ENCODE measurements at places on chromosomes 12 and 14. TPM values are rescaled to one million over a fixed set of nuclear protein-coding genes. Genes with fewer than 3 reads are reported as not detected.

DNA sequence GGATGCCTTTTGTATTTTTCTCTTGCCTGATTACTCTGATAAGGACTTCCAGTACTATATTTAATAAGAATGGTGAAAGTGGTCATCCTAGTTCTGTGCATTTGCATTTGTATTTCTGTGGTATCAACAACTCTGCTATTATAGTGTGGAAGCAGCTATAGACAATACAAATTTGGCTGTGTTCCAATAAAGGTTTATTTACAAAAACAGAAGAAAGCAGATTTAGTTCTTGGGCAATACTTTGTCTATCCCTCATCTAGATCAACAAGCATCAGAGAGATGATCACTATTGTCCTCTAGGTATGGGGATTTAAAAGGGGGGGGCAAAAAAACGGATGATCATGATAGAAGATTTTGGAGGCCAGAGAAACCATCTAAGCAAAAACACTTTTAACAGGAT is 19.1 kb upstream of the BTG1 start:
- DNase-seq, result no peak
- H3K4me1 ChIP-seq, result no peaks in the 10 kb centered on the region
- H3K27ac ChIP-seq, result no peak overlapping the region
- H3K4me3 ChIP-seq, result no peak overlapping the region

TAS2R46 gene
- 1.1 TPM for total RNA-seq

LMO3 gene
- 126 TPM for total RNA-seq

DNA sequence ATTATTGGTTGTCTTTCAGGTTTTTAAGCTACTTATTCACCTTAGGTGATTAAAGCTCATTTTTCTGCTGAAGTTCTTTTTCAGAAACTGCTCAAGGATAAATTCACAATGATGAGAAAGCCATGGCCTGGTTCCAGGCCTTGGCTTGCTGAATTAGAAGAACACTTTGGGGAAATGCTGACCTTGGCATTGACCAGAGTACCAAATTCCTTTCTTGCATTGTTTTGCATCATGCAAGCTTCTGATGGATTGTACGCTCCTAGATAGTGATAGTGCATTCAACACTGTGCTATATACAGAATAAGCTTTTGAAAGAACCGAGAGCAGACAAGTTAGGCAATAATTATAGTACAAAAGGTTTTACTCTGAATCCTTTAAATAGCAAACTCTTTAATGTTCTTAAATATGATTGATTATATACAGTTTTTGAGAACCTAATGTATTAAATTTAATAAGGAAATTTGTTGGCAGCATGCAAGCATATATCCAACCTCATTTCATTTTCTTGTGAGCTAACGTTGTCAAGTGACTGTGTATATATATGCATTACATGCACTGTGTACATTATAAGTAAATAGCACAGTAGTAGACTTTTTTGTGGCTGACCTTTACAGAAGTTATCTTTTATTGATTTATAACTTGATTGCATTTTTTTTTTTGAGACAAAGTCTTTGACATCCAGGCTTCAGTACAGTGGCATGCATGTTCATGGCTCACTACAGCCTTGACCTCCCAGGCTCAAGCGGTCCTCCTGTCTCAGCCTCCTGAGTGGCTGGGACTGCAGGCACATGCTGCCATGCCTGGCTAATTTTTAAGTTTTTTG is 99.2 kb downstream of the DIP2B start:
- DNase-seq, result no peak
- no peak overlapping the region for H3K4me3 ChIP-seq
- H3K27ac ChIP-seq, result no peak overlapping the region
- no peaks in the 10 kb centered on the region for H3K27me3 ChIP-seq

DNA sequence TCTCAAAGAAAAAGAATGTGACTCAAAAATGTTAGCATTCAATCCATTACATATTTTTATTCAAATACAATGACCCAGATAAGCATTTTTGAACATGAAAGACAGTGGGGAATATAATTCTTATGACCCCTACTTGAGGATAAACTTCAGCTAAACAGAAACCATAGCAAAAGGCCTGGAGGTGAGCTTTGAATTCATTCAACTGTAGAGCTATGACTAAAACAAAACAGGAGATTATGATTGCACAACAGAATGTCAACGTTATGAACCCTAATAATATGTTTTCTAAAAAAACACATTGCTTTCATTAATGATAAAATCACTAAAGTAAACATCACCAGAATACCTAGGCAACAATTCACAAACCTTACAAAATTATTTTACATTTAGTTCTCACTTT is 27.8 kb downstream of the EFCAB11 start:
- H3K27me3 ChIP-seq, result no peaks in the 10 kb centered on the region
- H3K27ac ChIP-seq, result no peak overlapping the region
- H3K36me3 ChIP-seq, result no peaks in the 10 kb centered on the region
- H3K4me1 ChIP-seq, result peaks cover 9% of the 10 kb centered on the region
- no peak overlapping the region for H3K4me3 ChIP-seq

All from esophagus muscularis mucosa (tissue), 4 donors.